ENCODE measurements at places on chromosomes 5 and 9.

DNA sequence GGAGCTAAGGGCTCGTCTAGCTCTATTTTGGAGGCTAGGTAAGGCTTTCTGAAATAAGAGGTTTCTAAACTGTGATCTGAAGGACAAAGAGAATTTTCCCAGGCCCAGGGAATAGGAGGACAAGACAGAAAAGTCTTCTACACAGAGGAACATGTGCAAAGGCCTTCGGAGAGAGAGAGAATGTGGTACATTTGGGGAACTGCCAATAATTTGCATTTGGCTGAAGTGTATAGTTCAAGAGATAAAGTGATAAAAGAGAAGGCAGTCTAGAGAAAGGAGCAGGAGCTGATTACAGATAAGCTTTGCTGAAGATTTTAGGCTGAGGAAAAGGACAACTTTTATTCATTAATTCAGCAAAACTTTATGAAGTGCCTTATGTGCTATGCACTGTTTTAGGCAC, 214.4 kb upstream of the ELL2 start:
- DNase-seq, result no peak

DNA sequence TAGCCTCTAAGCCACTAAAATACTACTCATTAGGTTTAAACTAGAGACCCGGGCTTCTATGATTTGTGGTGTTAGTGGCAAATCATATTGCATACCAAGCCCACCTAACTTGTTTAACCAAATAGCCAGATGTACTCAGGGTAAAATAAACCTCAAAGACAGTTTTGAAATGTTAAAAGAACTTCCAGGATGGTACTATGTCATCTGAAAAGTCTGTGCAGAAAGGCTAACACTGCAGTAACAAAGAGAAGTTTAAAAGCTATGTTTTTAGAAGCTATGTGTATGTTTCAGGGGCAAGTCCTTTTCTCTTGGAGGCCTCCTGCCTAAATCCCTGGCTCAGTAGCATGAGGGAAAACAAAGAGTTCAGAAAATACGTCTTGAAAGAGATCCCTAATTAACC, 84.9 kb upstream of the IL7R start:
- no peak for DNase-seq

DNA sequence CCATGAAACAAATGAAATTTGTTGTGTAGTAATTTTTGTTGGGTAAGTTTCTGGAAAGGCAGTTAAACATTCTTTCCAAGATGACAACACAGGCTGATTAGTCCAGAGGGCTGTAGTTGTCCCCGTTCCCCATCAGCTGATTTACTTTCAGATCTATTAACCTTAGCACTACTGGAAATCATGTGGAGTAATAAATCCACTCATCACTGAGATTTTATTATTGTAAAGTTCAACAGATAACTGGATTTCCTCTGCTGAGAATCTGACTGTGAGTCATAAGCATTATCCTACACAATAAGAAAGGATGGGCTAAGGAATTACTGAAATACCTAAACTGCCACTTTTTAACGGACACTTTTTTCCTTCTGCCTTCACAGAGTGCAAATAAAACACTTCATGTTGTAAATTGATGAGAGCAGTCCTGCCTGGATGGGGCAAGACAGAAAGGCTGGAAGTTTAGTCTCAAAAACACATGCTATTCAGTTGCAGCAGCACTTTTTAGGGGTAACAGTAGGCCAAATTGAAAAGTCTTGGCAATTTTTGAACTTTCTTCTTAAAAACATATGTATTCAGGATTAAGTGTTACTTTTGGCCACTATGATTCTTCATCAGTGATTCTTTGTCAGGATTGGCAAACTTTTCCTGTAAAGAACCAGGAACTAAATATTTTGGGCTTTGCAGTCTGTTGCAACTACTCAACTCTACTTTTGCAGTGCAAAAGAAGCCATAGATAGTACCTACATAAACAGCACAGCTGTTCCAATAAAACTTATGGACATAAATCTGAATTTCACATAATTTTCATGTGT, 7.0 kb downstream of the STOM start:
- no peak for DNase-seq

GRCh38 chr5:54670281-54670680, 152.7 kb downstream of the SNX18 start:
- DNase-seq, result no peak

GRCh38 chr5:131984956-131985665, 26.3 kb downstream of the ACSL6 start:
- DNase-seq, result no peak

GRCh38 chr5:72447751-72448150, 59.5 kb downstream of the ZNF366 start:
- no peak for DNase-seq

DNA sequence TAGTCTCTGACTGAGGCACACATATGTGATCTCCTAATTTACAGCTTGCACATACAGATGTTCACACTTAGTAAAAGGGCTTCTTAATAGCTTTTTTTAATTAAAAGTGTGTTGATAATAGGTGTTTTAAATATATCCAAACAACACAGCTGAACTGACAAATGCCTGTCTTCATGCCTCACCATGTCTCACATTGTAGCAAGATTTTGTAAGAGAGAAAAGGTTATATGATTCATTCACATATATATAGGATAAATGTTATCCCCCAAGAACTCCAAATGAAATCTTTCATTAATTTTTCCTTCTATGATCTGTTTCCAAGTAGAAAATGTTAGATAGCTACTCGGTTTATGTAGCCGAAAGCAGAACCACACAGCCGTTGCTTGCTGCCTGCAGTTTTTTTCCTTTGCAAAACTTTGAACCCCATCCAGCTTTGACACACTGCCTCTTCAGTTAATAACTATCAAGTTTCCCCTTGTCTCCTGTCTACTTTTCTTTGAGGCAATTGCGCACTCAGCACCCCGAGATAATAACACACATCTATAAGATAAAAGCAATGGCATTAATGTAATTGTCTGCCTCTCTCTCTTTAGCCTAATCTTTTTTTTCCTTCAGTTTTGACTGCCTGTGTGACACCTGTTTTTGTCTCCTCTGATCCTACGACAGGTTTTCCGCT, 299.2 kb downstream of the BNC2 start:
- no peak for DNase-seq

- DNase-seq, result no peak
Observed at GRCh38 chr9:81546489-81546888, 142.9 kb downstream of the TLE1 start.

DNA sequence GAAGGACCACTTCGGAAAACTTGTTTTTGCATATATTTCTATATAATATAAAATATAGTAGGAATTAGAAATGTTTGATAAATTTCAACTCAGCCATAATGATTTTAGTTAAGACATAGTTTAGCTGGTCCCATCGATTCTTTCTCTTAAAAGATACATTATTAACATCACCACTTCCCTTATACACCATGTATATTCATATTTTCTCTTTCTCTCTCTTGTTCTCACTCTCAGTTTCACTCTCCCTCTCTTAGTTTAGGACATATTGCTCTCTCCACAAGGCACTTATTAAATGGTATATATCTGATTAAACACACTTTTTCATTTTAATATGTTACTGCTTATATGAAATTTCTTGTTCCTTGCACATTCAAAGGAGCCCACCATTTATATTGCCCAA, 90.1 kb upstream of the RASEF start:
- no peak for DNase-seq

- no peak for DNase-seq
Observed at GRCh38 chr5:173624282-173624681, 7.8 kb upstream of the BOD1 start.

DNA sequence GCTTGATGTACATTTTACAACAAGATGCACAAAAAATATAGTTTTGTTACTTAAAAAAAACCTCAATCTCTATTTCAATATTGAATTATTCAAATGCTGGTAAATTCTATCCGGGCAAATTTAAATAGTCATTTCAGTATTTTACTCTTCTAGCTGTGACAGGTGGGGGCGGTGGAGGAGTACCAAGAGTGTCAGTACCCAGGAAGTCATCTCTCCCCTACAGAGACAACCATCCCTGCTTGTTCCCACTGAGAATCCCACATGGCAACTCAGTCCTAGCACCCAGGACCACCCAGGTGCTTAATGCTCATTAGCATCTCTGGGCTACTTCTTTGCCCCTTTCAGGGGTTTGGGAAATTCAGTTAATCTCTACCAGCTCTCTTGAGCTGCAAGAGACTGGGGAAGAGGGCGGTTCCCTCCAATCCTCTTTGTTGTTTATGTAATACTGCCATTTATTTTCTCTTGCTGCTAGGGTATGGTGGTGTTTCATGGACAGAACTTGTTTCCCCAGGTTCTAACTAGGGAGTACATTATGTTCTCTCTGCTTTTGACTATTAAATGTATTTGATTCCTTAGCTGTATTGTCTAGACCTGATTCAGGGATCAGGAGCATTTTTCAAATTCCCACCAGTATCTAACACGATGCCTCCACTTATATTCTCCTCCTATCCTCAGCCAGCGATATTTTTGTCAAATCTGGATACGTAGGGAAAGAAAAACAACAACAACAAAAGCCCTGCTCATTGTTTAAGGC, 122.5 kb downstream of the CDH18 start:
- no peak for DNase-seq

DNA sequence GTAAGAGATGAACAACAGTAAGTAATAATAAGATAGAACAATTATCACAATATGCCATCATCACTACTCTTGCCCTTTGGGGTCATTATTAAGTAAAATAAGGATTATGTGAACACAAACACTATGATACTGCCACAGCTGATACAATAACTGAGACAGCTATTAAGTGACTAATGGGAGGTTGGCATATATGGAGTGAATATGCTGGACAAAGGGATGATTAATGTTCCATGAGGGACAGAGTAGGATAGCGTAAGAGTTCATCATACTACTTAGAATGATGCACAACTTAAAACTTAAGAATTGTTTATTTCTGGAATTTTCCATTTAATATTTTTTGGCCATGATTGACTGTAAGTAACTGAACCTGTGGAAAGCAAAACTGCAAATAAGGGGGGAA, 16.6 kb downstream of the POU5F2 start:
- no peak for DNase-seq

- DNase-seq, result no peak
Observed at GRCh38 chr9:93315118-93315517, 131.2 kb downstream of the WNK2 start.

DNA sequence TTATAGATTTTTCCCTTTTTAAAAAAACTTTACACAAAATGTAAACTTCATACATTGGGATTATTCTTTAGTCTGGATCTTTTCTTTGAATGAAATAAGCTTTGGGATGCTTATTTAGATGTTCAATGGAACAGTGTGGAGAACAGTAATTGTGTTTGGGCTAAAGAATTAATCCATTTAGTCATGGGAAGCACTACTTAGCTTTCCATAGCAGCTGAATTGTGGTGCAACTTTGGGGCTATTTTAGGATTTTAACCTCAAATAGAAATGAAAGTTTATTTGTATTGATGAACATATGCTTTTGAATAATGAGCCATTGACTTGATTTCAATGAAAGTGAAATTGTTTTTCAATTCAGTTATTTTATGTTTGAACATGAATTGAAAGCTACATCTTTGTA, 72.4 kb downstream of the ZCCHC7 start:
- no peak for DNase-seq

DNA sequence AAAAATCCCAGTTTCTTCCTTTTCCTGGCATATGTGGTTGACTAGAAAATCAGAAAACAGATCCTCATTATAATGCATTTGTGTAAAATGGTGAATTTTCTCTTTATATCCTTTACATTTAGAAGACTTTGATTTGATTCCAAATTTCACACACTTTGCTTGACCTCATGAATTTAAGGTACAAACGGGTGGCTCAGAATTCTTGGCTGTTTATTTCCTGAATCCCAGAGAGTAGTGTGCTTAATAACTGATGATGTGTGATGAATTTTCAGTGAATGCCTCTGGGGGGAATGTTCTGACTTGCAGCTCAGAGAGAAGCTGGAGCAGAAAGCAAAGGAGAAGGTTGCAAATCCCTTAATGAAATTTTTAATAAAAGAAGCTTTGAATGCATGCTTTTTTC, 126.8 kb downstream of the SPATA31D1 start:
- no peak for DNase-seq

- no peak for DNase-seq
Observed at GRCh38 chr5:83281658-83282057, 189.9 kb upstream of the VCAN start.

- peak; percentile 71 for DNase-seq
Observed at GRCh38 chr9:134178768-134179551, 14.6 kb upstream of the RNU6ATAC start.
